Activated naive CD8-positive, alpha-beta T cell treated with anti-CD3 and anti-CD28 coated beads, Interleukin-2, amount 10 ng/mL, durations not matched to agents 7 days and 5 days (primary cell): ENCODE measurements at places on chromosomes 11 and 22. TPM values are rescaled to one million over a fixed set of nuclear protein-coding genes. Genes with fewer than 3 reads are reported as not detected.
A peak's percentile ranks its signal among the peaks of the same experiment; 100 is the strongest.

DNA sequence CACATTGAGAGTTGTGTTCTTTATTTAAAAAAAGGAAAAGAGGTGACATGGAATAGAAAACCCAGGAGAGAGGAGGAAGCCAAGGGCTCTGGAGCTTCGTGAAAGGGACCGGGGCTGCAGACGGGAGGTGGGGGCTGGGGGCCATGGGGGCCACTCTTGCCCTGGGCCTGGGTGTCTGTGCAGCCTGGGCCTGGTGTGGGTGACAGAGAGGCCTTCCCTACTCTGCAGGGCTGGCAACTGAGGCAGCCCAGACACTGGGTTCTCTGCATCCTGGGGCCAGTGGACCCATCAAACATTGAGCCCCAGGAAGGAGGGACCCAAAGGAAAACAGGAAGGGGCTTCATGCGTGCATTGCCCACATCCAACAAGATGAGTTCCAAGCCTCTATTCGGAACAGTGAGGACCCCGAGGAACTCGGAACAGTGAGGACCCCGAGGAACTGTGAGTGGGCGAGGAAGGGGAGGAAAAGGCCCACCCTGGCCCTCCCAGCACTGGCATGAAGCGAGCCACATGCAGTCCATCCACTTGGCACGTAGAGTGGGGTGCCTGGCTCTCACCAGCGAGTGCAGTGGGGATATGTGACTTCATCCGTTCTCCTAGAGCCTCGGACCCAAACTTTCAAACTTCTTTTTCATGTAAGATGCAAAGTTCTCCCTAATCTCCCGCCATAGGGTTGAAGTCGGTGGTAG, 1121.6 kb downstream of the BRD1 start:
- no peaks in the 10 kb centered on the region for H3K4me1 ChIP-seq
- DNase-seq: no peak
- no peak overlapping the region for H3K27ac ChIP-seq
- H3K36me3 ChIP-seq: no peaks in the 10 kb centered on the region
- H3K4me3 ChIP-seq: no peak overlapping the region

DNA sequence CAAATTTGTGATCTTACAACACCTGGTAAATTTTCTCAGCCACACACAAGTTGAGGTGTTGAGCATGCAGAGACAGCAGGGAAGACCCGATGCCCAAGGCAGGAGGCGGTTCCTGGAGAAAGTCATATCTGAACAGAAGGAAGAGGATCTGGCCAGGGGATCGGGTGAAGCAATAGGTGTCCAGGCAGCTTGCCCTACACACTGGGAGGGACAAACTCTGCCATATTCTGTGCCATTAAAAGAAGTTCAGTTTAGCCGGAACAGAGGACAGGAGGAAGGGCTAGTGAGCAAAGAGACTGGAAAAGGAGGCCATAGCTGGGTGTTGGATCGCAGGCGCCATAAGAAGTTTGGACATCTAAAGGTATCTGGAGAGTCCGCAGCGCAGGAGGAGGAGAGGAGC, 76.5 kb downstream of the TMPRSS5 start:
- no peaks in the 10 kb centered on the region for H3K4me1 ChIP-seq
- no peak for DNase-seq
- no peak overlapping the region for H3K27ac ChIP-seq
- H3K4me3 ChIP-seq: no peak overlapping the region
- H3K36me3 ChIP-seq: no peaks in the 10 kb centered on the region

DNA sequence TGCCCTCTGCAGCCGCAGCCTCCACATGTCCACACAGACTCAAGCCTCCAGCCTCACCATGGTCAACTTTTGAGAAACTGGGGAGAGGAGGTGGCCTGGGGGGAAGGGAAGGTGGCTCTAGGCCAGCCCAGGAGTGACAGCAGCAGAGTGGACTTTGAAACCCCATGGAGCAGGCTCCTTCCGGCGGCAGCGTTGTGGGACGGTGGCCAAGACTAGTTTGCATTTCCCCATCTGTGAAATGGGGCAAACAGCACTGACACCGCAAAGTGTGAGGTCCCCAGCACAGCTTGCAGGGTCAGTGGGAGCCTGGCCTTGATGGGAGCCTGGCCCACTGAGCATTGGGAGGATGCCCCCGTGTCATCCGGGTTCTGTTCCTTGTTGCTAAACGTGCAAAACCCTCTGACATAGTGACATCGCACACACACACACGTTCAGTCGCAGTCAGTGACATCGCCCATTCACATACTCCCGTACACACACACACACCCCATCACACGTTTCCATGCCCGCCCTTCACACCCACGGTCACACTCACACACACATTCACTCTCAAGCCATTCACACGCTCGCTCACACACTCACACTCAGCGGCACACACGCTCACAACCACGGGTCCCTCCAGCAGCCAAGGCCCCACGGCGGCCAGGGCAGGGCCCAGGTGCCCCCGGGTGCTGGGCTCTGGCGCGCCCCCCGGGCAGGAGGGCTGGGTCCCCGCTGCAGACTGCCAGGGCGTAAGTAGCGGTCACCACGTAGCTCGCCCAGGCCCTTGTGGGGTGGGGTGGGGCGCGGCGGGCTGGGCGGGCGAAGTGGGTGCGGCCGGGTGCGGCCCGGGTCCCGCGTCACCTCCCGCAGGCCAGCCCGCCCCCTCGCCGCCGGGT, 585 bp downstream of the CYB5R3 start:
- H3K27me3 ChIP-seq: no peaks in the 10 kb centered on the region
- peak overlapping the region; percentile 98 for H3K27ac ChIP-seq
- peak overlapping the region; percentile 96 for H3K4me3 ChIP-seq
- peaks cover 2% of the 10 kb centered on the region for H3K36me3 ChIP-seq
- DNase-seq: no peak

GRCh38 chr11:66626926-66627325, 10.5 kb downstream of the RBM14 start:
- H3K27ac ChIP-seq: no peak overlapping the region
- no peaks in the 10 kb centered on the region for H3K27me3 ChIP-seq
- H3K36me3 ChIP-seq: peaks cover 48% of the 10 kb centered on the region
- H3K4me3 ChIP-seq: no peak overlapping the region
- peaks cover 32% of the 10 kb centered on the region for H3K4me1 ChIP-seq

Gene BDNF
- total RNA-seq: not detected

- H3K4me1 ChIP-seq: peaks cover 3% of the 10 kb centered on the region
- H3K36me3 ChIP-seq: no peaks in the 10 kb centered on the region
- no peak overlapping the region for H3K4me3 ChIP-seq
These were observed 31.4 kb downstream of the CHRDL2 start for GRCh38 chr11:74699615-74700396.

Gene CLMP
- total RNA-seq: 0.25 TPM
